EH (cell line): ENCODE measurements at places on chromosomes 12 and 14.
A peak's percentile ranks its signal among the peaks of the same experiment; 100 is the strongest.

DNA sequence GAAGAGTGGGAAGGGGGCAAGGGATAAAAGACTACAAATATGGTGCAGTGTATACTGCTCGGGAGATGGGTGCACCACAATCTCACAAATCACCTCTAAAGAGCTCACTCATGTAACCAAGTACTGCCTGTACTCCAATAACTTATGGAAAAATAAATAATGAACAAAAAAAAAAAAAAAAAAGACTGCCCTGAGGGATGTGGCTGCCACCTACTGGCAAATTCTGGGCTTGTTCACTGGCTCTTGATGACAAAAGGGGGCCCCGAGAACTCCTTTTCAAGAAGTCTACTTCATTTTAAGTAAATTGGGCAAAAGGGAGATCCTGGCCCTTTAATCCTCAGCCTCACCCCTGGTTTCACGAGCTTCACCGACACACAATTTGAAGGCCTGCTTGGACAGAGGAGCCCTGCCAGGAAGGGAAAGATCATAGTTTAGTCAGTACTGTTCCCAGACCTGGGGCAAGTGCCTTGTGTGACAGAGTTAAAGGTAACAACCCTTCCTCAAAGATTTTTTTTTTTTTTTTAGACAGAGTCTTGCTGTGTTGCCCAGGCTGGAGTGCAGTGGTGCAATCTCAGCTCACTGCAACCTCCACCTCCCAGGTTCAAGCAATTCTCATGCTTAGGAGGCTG is 26.1 kb upstream of the STAC3 start:
- peak; percentile 48 for DNase-seq

GRCh38 chr12:66251049-66251448 is 51.2 kb upstream of the HELB start:
- DNase-seq = no peak

- DNase-seq = peak; percentile 91
Observed at GRCh38 chr14:53979747-53980642, 23.4 kb upstream of the BMP4 start.

DNA sequence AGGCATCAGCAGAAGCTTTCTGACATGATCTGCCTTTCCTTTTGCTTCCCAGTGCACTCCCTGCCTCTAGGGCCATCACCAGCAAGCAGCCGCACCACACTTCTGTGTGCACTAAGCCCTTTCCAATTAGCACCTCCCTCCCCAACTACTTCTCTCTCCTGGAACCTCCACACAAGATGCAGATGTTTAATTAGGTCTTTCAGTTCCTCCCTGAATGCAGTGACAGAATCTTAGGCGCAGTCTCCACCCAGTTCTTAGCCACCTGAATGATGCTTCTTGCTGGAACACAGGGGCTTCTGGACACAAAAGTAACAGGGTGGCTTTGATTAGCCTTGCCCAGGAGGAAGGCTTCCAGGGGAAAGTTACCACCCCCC is 32.9 kb downstream of the NIN start:
- DNase-seq = no peak

- DNase-seq = no peak
Observed at GRCh38 chr14:85038526-85039352, 491.2 kb upstream of the FLRT2 start.

DNA sequence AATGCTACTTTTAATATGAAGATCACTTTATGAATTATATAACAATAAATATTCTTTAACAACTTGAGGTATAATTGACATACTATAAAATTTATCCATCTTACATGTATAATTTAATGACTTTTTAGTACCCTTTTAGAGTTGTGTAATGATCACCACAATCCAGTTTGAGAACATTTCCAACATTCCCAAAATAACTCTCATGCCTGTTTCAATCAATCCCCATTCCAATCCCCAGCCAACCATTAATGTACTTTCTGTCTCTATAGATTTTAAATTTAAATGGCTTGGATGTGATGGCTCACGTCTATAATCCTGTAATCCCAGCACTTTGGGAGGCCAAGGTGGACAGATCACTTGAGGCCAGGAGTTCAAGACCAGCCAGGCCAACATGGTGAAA is 23.5 kb upstream of the FRMD6 start:
- peak; percentile 44 for DNase-seq

- DNase-seq = no peak
Observed at GRCh38 chr12:61750604-61751003, 509.6 kb upstream of the USP15 start.

DNA sequence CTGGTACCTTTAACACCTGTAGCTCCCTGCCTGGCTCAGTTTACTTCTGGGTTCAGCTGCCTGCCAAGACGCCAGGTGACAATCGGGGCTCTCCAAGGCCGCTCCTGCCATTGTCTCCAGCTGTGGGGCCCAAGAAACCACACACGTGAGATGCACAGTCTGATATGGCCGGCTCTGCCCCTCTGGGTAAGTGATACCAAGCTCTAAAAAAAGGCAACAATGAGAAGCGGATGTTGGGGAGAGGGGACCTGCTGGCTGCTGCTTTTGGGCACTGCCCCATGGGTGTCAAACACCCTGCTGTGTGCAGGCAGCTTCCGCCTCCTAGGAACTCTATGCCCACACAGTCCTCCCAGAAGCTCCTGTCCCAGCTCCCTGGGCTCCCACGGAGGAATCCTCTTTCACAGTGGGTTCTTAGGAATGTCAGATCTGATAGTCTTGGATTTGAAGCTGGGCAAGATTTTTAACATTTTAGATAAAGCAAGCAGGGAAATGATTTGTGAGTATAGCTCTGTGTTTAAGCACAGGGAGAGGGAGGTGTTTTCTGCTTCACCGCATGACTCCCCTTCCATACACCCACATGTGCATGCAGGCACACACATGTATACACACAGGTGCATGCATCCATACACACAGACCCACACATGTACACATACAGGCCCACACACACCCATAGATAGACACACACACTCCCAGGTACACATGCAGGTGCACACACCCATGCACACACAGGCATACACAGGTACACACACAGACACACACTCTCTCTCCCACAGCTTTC is 1135.8 kb downstream of the BCL11B start:
- no peak for DNase-seq

- DNase-seq = peak; percentile 47
Observed at GRCh38 chr12:2580821-2581220, 213.9 kb upstream of the FKBP4 start.

DNA sequence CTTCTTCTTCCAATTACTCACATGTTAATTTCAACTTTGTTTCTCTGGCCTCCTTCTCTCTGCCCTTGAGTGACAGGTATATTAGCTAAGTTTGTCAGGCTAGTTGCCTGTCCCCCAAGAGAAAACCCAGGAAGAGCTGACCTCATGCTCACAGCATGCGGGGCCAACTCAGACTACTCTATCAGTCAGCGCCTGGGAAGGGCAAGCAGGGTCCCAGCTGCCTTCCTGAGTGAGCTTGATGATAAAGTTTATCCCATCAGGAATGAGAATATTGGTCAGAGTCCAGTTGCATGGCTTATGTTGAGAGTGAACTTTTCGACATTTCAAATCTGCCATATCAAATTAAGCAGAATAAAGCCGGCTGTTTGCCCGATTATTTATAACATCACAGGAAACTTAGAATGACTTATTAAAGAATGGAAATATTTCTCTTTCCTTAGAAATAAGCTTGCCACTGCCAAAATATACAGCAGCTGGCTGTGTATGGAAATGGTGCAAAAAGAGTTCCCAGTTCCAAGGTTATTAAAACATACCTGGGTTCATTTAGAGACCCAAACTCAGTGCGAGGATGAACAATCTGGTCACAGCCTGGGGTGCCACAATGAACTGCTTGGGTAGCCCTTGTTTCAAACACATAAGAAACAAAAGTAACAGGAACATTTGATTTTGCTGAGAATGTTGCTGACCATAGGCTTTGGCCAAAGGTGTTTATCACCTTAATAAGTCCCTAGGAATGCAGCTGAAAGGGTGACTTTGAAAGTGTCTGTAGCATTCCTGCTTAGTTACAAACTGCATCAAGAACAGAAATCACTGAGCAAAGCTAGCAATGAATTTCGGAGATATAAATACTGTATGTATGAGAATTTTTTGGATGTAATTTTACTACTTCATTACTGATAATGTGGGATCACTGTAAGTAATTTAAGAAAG is 1553.8 kb upstream of the FLRT2 start:
- DNase-seq = no peak

DNA sequence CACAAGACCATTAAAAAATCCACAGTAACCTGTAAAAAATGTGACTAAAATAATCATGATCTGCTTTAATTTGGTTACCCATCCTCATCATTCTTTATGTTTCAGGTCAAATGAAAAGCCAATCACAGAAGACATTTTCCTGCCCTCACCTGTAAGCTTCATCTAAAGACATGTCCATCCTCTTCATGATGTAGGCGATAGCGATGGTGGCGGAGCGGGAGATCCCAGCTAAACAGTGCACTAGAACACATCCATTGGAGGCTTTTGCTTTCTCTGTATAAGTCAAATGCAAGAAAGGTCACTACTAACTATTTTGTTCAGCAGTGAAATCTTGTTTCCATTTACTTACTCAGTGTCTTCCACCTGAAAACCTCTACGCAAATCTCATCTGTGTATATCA is 82.6 kb downstream of the DUSP16 start:
- no peak for DNase-seq

DNA sequence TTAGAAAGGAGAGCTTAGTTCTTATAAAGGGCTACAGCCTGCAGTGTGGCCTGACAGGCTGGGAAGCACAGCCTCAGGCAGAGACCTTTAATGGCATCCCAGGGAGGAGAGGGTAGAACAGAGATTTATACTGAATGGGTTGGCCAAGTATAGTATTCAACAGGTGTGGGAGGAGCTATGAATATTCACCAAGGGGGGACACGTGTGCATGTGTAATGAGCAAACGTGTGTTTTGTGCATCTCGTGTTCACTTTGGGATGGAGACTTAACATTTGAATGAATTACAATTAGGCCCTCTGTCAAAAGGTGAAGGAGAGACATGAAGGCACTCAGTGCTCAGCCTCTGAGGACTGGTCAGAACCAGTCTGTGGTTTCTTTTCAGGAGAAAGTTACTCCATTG is 5.2 kb downstream of the TDP1 start:
- DNase-seq = no peak

- DNase-seq = no peak
Observed at GRCh38 chr12:65125247-65125646, 4.1 kb upstream of the WIF1 start.

- DNase-seq = peak; percentile 95
Observed at GRCh38 chr12:116525418-116526001, 33.7 kb upstream of the MAP1LC3B2 start.

GRCh38 chr14:68968721-68969120 is 10.4 kb downstream of the ACTN1 start:
- DNase-seq = peak; percentile 6

DNA sequence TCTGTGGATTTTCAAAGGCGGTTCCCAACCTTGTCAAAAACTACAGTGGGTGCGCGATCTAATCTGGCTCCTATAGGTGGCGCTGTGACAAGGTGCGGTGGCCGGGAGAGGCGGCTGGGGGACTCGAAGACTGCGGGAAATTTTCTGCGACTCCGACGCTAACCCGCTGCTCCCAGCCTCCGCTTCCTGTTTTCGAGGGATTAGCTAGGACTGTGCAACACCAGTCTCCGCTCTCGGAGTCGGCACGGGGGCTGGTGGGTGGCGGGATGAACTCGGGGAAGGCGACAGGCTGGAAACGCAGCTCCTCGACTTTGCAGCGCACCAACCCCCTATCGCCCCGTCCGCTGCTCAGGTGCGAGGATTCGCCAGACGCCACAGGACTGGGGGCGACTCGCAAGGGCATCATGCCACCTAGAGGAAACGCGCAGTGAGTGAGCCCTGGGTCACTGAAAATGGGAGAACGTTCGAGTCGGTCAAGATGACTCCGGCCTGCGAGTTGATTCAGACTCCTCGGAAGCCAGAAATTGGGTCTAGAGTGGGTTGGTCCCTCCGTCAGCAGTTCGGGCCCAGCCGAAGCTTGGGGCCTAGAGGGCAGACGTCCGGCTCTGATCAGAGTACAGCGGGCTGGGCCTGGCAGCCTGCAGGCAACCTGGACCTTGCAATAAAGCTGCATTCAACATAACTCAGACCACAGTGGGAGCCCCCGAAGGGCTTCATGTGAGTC is 5.5 kb upstream of the PAX9 start:
- no peak for DNase-seq

- peak; percentile 98 for DNase-seq
Observed at GRCh38 chr12:65565601-65566560, 258.4 kb upstream of the HMGA2 start.

GRCh38 chr12:1171657-1172408 is 180.8 kb downstream of the ERC1 start:
- peak; percentile 6 for DNase-seq

GRCh38 chr14:29927376-29928116 is at the start of gene PRKD1:
PRKD1 (minus strand) TSS chr14:29927847.
- peak; percentile 80 for DNase-seq

DNA sequence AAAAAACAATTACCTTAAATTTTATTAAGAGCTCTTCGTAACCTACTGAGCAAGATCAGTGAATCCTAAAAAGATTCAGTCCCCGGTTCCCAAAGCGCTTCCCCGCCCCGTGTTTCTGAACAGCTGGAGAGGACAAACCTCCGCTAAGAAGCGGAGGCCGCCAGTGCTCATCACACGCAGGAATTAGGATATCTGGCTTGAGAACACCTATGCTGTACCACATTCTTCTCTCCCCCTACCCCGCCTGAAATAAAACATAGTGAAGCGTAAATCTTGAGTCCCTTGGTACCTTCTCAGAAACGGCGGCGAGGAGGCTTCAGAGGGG is 774 bp upstream of the WDR20 start:
- no peak for DNase-seq

- no peak for DNase-seq
Observed at GRCh38 chr12:50081096-50081808, 3.9 kb upstream of the SMARCD1 start.

- DNase-seq = peak; percentile 79
Observed at GRCh38 chr12:6044082-6044481, 80.4 kb downstream of the VWF start.

GRCh38 chr12:108849660-108850059 is 7.7 kb downstream of the SSH1 start:
- peak; percentile 89 for DNase-seq

DNA sequence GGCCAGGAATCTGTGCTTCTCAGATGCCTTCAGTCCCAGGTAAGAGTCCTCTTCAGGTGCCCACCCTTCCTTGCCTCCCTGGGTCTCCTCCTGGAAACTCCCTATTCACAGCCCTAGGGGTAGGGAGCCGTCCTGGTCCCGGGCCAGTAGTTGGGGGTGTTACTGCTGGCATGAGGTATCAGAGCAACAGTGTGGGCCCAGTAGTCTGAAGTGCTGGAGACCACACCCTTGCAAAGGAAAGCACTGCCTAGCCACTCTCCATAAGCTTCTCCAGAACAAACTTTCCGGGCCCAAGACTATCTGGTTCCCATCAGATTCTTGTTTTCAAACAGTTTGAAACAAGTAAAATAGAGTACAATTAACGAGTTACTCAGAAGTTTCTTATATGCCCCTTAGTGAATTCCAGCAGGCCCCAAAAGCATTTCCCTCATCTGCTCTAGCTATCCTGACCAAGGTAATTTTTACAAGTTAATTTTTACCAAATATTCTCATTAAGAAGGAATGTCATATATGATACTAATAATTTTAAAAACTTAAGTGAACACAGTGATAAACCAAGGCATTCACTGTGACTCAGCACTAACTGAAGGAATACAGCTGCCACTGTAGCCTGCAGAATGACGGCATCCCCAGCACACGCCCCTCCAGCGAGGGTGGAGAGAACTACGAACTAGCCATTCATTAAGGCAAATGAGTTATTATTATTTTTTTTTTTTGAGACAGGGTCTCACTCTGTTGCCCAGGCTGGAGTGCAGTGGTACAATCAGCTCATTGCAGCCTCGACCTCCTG is 49.4 kb downstream of the MOK start:
- peak; percentile 84 for DNase-seq
